ENCODE measurements at places on chromosomes 12 and 14. TPM values are rescaled to one million over a fixed set of nuclear protein-coding genes. Genes with fewer than 3 reads are reported as not detected.

FGF23 gene
- total RNA-seq = 0.24 TPM

C12orf50 gene
- 0.06 TPM for total RNA-seq

ADCY4 gene
- total RNA-seq = 45.3 TPM

SLC10A1 gene
- total RNA-seq = not detected

CSRP2 gene
- 6.1 TPM for total RNA-seq

GPR162 gene
- 10.9 TPM for total RNA-seq
